ENCODE measurements at places on chromosomes 4 and X.

DNA sequence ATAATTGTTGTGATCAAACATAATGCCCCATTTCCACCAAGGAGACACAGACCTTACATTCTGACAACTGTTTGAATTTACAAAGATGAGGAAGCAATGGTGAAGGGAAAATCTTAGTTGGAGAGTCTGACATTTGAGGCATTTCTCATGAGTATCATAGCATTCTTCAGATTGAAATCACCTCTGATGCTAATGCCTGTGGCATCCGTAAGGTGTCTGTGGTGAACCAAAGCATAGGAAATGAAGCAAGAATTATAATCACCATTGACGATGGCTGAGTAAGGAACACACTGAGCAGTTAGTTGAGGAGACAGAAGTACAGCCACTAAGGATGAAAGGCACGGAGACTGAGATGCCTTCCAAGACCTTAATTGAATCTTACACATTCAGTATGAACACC lies 575.7 kb downstream of the TRIML1 start:
- no peak for DNase-seq

GRCh38 chr4:173516621-173517524 lies 13.2 kb downstream of the HAND2 start:
- DNase-seq, result no peak

DNA sequence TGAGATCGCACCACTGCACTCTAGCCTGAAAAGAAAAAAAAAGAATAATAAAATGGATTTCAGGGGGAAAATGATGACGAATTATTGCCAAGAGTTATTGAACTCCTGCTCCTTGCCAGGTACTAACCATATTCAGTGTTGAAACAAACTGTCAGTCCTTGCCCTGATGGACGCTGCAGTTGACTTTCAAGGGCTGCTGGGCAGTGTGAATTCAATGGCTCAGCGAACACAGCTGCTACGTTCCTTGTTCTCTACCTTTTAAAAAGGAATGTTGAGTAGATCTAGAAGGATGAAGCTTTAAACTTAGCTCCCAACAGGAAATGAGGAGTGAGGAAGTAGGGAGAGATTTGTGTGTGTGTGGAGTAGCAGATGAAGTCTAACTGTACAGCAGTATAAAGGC lies 2.7 kb downstream of the LIMCH1 start:
- peak; percentile 1 for DNase-seq

- DNase-seq, result no peak
Observed at GRCh38 chr4:104749062-104749461, 254.4 kb upstream of the CXXC4 start.

DNA sequence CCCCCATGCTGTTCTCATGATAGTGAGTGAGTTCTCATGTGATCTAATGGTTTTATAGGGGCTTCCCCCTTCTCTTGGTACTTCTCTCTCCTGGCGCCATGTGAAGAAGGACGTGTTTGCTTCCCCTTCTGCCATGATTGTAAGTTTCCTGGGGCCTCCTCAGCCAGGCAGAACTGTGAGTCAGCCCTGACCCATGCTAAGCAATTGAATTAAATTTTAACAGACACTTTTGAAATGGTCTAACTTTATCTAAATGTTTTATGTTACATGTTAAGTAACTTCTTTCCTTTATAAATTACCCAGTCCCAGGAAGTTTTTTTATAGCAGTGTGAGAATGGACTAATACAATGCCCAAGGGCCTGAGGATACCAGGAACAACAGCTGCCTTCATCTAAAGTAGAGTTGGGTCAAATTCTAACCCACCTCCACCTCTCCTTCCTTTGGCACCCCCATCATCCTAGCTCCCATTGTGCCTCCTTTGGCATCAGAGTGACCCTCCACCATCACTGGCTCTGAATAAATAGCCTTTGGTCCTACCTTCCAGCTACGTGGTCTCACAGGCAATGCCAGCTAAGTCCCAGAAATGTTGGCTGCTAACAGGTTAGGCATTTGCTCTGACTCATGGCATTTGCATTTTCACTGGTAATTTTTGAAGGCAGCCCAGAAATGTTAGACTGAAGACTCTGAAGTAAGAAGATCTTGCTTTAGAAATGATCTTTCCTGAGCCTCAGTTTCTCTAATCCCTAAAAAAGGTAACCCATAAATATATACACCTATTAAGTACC lies 182.1 kb downstream of the MOSPD2 start:
- no peak for DNase-seq

DNA sequence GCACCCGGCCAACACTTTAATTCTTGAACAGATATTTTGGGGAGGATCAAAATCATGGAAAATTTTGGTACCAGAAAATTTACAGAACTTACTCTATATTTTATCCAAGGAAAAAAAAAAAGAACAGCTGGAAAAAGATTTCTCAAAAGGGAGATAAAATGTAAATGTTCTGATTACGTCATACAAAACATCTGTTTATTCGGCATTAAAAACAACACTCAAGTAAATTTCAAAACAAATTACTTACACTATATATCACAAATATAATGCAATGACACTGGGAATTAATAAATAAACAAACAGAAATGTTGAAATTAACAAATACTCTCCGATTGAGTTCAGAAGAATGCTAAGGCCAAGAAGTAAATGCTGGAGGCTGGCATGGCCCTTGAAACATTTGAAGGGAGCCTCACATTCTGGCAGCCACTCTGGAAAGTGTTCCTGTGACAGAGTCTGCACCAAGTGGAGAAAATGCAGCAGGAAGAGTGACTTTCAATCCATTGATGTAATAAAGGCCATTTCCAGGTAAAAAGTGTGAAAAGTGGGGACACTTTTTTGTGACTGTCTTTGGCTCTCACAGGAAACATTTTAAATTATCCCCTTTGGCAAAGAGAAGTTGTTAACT lies 486.0 kb upstream of the CTSO start:
- no peak for DNase-seq

DNA sequence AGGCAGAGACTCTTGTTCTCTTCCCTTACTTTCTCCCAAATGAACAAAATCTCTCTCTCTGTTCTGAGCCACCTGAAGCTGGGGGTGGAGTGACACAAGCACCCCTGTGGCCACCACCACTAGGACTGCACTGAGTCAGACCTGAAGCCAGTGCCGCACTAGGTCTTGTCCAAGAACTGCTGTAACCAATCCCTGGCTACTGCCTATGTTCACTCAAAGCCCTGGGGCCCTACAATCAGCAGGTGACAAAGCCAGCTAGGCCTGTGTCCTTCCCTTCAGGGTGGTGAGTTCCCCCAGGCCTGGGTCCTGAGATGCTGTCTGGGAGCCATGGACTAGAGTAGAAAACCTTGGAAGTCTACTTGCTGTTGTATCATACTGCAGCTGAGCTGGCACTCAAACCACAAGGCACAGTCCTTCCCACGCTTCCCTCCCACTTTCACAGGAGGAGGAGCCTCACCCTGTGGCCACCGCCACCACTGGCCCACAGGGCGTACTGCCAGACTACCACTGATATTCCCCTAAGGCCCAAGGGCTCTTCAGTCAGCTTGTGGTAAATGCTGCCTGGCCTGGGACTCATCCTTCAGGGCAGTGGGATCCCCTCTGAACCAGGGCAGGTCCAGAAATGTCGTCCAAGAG lies 119.1 kb downstream of the RTL9 start:
- no peak for DNase-seq

- DNase-seq, result no peak
Observed at GRCh38 chrX:13990126-13990800, 39.4 kb downstream of the GEMIN8 start.

DNA sequence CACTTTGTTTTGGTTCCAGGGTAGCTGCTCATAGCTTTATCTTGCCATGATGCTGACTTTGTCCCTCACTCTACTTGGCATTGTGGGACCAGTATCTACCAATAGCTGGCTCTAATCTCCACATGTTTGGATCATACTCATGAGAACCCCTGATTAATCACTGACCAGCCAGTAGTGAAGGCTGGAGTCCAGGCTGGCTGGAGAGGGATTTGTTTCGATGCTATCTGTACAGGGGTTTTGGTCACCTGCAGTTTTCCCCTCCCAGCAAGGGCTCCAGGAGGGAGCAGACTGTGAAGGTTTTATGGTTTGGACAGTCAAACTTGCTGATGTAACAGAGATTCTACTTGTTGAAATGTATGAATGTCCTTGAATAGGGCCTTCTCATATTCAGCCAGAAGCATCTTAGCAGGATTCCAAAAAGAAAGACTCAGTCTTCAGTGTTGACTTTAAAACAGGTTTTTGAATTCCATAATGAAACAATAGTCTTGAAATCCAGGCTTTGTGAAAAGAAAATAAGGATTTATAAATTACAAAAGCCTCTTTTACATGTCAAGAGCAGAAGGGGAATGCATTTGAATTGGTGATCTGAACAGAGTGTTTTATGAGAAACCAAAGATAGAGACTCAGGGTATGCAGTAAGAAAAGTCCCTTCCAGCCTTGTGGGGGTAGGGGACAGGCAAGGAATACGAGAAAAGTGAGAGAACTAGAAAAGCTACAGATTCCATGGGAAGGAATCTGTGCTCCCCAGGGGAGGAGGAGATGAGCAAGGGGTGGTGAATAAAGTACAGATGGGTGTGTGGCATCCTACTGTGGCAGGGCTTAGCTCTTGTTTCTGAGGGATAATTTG lies 103.1 kb upstream of the SHISA3 start:
- DNase-seq, result no peak

GRCh38 chrX:130418740-130419139 lies 17.0 kb downstream of the RBMX2 start:
- DNase-seq, result no peak

DNA sequence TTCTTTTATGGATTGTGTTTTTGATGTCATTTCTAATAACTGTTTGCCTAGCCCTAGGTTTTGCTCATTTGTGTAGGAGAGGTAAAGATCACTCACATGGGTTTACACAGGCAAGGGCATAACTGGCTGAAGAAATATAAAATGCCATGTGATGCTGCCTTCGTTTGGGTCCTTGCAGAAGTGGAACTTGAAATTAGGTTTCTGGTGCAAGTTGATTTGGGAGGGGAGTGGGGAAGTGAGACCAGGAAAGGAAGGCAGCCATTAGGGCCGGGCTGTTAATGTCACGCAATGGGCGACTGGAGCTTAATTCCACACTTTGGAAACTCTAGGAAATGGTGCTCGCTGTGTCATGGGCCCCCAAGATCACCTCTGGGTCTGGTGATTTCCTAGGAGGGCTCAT lies 14.5 kb downstream of the CLCN4 start:
- DNase-seq, result no peak

GRCh38 chr4:151567056-151567455 lies 158.1 kb downstream of the FHIP1A start:
- no peak for DNase-seq

DNA sequence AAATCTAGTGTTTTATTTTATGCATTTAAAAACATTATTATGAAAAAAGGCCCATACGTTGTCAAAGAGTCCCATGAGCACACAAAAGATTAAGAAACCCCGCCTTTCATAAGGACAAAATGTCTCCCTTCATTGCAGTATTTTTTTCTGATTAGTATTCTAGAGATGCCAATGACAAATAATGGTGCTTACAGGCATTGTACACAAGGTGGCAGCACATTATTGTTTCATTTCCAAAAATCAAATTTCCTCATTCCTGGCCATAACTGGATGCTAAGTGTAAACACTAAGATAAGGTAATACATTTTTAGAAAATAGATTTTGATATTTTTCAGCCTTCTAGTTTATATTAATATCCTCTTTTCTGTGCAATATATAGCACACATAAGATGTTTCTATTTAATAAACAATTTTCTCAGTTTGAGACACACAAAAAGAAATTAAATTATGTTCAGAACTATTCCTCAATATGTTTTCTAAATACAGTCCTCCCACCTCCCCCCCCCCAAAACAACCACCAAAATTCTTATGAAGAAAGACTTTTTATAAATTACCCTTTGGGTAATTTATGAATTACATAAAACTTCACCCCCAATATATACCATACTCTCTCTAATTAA lies 47.7 kb downstream of the TIGD2 start:
- peak; percentile 69 for DNase-seq

DNA sequence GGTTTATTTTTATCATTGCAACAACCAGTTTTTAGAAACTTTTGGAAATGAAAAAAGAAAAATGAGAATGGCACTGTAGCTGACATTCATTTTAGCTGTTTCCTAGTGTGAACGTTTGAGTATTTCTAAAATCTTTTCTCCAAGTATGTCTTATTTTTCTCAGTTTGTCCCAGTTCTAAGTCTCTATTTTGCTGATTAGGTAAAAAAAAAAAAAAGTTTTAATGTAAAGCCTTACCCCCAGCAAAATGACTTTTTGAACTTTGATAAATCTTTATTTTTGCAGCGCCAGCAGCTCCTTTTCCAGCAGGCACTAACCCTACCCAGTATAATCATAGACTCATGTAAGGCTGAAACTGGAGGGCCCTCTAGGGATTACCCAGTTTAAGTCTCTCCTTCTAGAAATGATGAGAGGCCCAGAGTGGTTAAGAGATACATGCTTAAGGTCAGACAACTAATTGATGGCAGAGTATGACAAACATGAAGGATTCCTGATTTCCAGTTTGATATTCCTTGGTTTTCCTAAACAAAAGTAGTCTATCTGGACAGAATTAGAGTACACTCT lies 84.3 kb upstream of the SLC4A4 start:
- no peak for DNase-seq

- DNase-seq, result no peak
Observed at GRCh38 chr4:153296040-153296823, 48.3 kb upstream of the MND1 start.

DNA sequence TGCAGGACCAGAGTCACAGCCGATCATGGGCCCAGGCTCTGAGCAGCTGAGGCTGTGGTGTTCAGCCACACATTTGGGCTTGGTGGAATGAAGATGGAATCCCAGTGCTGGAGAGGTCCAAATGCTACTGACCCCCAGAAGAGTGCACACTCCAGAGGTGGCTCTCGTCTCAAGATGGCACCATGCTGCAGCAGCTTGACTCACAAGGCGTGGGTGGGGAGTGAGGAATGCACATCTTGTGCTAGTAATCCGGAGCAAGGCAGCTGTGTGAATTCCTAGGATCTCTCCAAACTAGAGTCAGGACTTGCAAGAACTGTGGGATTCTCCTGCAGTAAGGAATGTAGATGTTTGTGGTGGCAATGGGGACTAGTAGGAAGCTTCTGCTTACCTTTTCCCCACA lies 28.7 kb downstream of the RAB28 start:
- DNase-seq, result no peak

GRCh38 chrX:55523356-55523755 lies 33.7 kb upstream of the USP51 start:
- DNase-seq, result peak; percentile 14

- no peak for DNase-seq
Observed at GRCh38 chr4:113043591-113043990, 5.9 kb upstream of the ANK2 start.

GRCh38 chr4:30952526-30953219 lies 232.5 kb downstream of the PCDH7 start:
- no peak for DNase-seq

DNA sequence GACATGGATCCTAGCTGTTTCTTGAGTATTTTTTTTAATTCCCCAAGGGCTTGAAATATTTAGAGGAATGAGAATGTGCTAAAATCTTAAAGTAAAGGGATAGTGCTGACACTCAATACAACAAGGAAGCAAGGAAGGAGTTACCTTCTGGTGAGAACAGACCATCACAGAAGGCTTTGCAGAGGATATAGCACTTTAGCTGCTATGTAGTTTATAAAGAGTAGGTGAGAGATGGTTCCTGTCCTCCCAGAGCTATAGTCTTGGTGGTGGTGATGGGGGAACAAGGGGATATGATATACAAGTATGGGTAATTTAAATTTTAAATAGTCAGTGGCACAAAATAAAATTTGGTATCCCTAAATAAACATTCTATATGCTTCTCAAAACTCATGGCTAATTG lies 47.6 kb downstream of the MTHFD2L start:
- DNase-seq, result no peak

Data from NCI-H1092 treated with DMSO at 0.1 percent for 48 hours (cell line).